ENCODE measurements at places on chromosomes 4 and X.
A peak's percentile ranks its signal among the peaks of the same experiment; 100 is the strongest.

GRCh38 chr4:108861334-108861733, 98.5 kb upstream of the ETNPPL start:
- DNase-seq = no peak

DNA sequence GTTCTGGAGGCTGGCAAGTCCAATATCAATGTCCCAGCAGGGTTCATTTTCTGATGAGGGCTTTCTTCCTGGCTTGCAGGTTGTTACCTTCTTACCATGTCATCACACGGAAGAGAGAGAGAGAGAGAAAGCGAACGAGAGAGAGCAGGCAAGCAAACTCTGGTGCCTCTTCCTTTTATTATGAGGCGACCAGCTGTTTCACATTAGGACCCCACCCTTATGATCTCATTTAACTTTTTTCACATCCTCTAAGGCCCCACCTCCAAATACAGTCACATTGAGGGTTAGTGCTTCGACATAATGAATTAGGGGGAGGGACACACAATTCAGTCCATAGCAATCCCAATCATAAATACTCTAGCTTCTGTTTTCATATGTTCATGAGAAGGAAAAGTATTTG, 10.6 kb upstream of the GPR174 start:
- peak; percentile 63 for DNase-seq

- DNase-seq = no peak
Measured at GRCh38 chr4:108900018-108900580, 137.2 kb upstream of the ETNPPL start.

DNA sequence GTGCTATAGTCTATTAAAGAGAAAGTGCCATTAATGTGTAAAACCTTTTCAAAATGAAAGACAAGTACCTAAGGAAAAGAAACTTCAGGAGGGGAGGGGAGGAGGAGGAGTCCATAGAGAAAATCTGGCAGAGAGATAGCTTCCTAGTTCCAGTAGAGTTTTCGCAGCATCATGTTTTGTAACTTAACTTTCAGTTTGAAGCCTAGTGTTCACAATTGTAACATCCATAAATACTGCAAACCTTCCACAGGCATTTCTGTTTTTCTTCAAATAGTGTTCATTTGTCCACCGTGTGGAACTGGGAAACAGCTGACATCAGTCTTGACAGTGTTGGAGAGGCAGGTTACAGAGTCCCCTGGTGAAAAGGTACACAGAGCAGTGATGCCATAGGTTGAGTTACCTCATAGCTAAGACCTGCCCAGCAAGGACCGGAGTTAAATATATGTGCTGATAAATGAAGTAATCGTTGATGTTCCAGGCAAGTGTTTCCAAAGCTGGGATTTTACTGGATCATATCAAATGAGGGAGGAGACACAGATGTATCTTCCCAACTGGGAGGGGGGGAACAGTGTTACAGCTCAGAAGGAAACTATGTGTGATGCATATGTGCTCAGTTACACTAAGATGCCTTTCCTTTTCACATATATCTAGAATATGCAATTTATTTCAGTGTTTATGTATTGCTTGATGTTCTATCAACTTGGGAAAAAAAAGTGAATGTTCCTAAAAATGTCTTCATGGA, 369.5 kb upstream of the FAM241A start:
- DNase-seq = no peak

DNA sequence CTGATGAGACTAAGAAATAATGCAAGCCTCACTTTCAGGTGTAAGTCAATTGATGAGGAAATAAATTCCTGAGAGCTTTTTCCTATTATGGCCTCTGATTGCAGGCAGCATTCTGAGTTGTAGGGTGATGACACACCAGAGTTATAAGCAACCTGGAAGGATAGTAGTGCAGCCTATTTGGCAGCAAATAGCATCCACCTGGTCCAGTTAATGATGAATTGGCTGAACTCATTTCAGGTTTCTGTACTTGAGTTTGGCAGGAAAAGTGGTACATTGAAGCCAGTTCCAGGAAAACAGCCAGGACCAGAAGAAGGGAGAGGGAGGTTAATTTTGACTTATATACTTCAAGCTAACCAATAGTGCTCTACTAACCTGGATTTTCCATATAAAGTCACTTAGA, 316.8 kb downstream of the NAF1 start:
- no peak for DNase-seq

DNA sequence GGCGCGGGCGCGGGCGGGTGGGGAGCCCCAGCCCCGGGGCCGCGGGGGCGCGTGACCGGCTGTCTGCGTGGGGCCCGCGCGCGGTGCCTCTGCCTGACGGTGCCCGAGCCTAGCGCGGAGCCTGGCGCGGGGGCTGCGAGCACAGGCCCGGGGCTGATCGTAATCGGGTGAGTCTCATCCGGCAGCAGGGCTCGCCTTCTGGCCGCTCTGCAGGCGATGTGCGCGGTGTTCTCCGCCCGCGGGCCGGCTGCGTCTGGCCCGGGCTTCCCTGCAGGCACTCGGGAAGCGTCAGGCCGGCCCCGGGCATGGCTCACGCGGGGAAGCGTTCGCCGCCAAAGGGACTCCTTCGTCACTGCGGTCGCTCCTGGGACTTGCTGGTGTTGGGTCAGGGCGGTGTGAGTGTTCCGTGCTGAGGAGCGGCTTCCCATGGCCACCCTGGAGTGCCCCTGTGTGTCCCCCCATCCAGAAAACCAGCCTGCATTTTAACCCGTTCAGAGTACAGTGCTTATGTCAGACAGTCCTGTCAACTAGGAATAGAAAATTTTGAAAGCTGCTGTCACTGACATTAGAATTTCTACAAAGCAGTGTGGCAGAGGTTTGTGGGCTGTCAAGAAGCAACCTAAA, 40.6 kb downstream of the FAM149A start:
- DNase-seq = no peak

DNA sequence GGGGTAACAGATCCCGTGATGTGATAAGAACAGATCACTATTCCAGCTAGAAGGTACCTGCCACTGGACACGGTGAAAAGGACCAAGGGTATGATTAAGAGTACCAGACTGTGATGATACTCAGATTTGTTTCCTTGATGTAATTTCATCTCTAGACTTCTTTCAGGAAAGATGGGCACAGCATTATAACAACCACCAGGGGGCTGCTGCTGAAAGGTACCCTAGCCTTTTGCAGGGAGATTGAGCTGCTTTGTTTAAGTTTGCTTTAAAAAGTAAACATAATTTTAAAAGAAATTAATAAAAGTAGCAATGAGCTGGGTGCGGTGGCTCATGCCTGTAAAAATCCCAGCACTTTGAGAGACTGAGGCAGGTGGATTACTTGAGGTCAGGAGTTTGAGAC, 145.4 kb downstream of the EMCN start:
- peak; percentile 17 for DNase-seq

DNA sequence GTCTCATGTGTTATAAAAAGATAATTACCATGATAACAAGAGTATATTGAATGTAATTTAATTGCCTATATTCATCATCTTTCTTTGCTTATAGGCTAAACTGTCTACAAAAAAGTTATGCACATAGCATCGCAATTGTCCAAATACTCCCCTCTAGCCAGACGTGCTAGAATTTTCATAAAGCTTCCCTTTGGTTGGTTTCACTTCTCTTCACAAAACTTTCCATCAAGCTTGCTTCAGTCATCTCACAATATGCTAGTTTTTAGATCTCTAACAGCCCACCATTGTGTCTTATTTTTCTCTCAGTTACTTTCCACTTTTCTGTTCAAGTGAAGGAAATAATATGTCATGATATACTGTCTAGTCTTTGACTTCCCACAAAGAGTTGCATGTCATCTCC, 448.3 kb upstream of the SPANXN1 start:
- DNase-seq = no peak

GRCh38 chrX:102154218-102154860, 1.4 kb downstream of the BEX5 start:
- DNase-seq = no peak

- no peak for DNase-seq
Measured at GRCh38 chr4:101230801-101231426, 116.4 kb downstream of the PPP3CA start.

DNA sequence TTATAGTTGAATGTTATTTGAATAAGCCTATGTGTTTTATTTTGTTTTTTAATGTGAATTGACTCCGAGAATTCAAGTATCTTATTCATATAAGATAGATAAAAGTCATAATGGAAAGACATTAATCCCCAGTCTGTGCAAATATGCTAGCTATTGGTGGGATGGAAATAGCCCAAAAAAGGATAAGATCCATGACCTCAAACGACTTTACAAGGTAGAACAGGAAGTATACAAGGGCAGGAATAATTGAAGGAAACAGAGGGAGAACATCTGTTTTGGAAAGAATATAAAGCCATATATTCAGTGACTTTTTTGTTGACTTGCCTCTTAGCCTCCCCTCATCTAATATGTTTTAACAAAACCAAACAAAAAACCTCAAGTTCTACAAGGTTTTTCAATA, 9.0 kb downstream of the ABCE1 start:
- no peak for DNase-seq

- DNase-seq = no peak
Measured at GRCh38 chrX:2336181-2336580, 164.6 kb downstream of the DHRSX start.

DNA sequence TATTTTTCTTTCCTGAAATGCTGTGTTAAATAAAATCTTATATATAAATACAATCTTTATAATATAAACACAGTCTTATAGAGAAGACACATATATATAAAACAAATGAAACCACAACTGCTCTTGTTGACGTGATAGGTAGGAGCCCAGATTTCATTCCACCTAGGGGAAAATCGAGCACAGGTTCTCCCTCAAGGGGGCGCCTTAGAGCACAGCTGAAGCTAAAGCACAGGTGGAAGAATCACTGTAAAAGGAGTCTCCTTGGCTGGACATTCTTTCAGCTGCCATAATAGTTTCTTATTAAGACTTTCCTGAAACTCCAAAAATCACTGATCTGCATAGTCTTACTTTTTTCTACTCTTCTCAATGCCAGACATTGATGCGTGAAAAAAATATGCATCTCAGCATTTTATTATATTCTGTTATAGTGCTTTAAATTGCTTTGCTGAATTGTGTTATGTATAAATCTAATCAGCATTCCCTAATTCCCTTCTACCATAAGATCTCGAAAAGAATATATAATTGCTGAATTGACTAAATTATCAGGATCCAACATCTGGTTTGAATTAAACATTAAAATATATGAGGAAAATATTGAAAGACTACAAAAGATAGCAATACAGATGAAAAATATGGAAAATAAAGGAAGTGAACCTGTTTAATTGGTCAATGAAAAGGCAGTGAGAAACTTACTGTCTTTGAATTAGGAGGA, 25.5 kb upstream of the RXFP1 start:
- DNase-seq = no peak

DNA sequence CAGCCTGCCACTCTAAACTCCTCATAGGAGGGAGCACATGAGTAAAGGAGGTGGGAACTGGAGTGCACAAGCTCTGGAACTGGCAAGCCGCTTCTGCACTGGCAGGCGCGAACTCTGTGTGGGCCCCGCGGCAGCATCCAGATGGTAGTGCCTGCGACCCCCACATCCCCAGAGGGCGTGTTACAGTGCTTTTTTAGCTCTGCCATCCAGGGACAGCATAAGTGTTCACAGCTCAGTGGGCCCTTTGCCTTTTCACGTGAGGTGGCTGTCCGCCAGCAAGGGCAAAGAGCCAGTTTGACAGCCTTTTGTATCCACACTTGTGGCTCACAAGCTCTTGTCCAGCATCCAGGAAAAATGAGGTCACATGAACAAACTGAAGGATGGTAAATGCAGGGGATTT, 581.6 kb upstream of the DIAPH2 start:
- DNase-seq = no peak

- no peak for DNase-seq
Measured at GRCh38 chr4:179762840-179763239, 2320.6 kb upstream of the AGA start.

DNA sequence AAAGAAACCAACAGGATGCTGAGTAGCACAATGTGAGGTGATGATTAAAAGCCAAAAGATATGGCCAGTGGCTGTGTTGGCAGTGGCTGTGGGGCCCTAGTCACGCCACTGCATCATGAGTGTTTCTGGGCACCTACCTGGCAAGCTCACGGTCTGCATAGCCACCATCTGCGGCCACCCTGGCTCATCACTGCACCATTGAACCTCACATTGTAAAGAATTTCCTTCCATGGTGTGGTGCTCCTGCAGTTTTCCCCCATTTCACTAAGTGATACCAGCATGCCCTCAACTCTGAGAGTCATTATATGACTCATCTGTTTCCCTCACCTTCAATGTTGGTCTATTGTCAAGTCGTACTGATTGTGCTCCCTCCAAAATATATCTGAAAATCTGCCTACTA, 45.5 kb upstream of the CLNK start:
- no peak for DNase-seq

- no peak for DNase-seq
Measured at GRCh38 chrX:86137071-86137470, 11.2 kb upstream of the DACH2 start.

GRCh38 chr4:82710197-82710929, 88.2 kb downstream of the SCD5 start:
- DNase-seq = no peak

DNA sequence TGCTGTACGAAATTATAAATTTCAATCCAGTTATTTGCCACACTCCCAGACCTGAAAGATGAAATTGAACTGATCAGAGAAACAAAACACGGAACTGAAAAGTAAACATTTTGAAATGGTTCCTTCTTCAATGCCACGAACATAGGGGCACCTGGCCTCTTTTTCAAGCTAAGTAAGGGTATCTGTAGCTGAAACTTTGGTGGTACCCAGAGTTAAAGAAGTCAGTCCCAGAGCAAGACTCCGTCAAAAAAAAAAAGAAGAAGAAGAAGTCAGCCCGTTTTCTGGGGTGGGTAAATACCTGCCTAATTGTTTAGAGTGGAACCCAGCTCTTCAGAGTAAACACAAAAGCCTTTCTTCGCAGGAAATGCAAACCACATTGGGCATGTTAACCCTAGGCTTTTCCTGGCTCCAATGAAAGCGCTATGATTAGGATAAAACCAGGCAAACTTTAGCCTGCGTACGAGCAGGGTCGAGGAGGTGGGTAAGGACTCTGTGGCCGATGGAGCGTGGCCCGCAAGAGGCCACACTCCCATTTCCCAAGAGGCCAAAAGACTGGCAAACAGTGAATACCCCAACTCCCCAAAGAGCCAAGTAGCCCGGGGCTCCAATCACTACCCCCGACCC, 1.3 kb downstream of the ANTXR2 start:
- DNase-seq = no peak

GRCh38 chr4:40909363-40909876, 159.7 kb downstream of the NSUN7 start:
- no peak for DNase-seq

DNA sequence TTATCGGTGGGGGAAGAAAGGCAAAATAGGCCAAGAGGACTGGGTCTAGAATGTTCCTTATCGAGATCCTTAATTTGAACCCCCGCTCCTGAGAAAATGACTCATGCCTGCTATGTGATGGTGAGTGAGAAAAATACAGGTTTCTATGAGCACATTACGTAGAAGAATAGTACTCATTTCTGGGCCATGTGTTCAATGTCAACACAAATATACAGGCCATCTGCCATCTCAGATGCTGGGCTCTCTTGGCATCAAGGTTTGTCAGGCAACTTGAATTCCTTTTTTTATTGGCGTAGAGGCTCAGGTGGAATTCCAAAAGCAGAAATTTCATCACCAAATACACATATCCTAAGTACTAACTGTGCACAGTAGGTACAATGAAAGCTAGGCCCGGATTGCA, 81.4 kb upstream of the TRIM2 start:
- no peak for DNase-seq

- DNase-seq = no peak
Measured at GRCh38 chr4:185710487-185710995, 101.5 kb downstream of the SORBS2 start.

All from T-helper 2 cell (primary cell).